ENCODE measurements at places on chromosomes 5 and 9. TPM values are rescaled to one million over a fixed set of nuclear protein-coding genes. Genes with fewer than 3 reads are reported as not detected.

The PHF24 gene
- total RNA-seq = not detected

The SETD9 gene
- total RNA-seq = 7.5 TPM

The SCGB3A2 gene
- total RNA-seq = not detected

The KCNT1 gene
- total RNA-seq = not detected

The FAM221B gene
- not detected for total RNA-seq

Measured in activated T-cell treated with anti-CD3 and anti-CD28 coated beads, Interleukin-2, amount 50 U/mL, for 4 hours (primary cell).